ENCODE measurements at places on chromosomes 13 and 19. TPM values are rescaled to one million over a fixed set of nuclear protein-coding genes. Genes with fewer than 3 reads are reported as not detected.
A peak's percentile ranks its signal among the peaks of the same experiment; 100 is the strongest.

The COL5A3 gene
- 1.6 TPM for polyA plus RNA-seq

The RGS9BP gene
- 0.07 TPM for polyA plus RNA-seq

The ZNF677 gene
- 24.3 TPM for polyA plus RNA-seq

GRCh38 chr19:55346725-55347441 is 7.2 kb downstream of the KMT5C start:
- DNase-seq: no peak

DNA sequence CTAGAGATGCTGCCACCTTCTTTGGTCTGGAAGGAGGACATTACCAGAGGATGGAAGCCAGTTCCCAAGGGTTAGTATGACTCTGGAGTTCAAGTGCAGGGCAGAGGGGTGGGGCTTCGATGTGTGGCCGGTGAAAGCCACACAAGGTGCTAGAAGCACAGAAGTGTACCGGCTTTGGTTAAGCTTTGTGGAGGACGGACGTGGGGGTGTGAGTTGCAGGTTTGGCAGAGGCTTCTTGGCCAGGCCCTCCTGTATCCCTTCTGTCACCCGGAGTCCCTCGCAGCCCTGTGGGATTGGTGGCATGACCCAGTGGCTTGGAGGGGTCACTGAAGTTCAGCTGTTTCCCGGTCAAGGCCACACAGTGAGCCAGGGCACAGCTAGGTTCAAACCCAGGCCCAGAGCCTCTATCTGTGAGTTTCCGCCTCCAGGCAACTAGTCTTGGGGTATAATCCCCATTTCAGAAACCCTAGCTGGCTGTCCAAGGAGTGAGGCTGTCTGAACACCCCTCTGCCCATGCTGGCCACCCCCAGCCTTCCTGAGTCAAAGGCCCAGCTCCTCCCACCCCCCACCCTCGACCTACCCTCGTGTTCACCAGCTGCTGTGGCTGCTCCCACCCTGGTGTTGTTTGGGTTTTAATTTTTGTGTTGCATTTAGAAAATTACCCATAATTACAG is 4.6 kb upstream of the SSBP4 start:
- no peak for DNase-seq

DNA sequence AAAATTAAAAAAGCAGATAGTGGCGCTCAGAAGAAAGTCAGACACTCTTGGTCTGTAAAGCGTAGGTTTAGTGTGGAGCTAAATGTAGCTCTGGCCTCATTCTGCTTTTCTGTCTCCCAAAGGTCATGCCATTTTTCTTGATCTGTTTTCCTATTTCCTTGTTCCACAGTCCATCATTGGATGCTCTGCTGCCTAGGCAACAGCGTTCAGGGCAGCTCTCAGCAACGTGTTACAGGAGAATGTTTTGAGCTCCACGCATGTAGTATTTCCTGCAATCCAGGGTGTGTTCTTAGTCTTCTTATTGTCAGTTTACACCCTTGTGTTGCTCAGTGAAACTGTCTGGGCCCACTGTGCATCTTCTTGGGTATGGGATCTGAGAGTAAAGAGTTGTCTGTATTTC is 46.0 kb upstream of the PCDH8 start:
- no peak for DNase-seq

DNA sequence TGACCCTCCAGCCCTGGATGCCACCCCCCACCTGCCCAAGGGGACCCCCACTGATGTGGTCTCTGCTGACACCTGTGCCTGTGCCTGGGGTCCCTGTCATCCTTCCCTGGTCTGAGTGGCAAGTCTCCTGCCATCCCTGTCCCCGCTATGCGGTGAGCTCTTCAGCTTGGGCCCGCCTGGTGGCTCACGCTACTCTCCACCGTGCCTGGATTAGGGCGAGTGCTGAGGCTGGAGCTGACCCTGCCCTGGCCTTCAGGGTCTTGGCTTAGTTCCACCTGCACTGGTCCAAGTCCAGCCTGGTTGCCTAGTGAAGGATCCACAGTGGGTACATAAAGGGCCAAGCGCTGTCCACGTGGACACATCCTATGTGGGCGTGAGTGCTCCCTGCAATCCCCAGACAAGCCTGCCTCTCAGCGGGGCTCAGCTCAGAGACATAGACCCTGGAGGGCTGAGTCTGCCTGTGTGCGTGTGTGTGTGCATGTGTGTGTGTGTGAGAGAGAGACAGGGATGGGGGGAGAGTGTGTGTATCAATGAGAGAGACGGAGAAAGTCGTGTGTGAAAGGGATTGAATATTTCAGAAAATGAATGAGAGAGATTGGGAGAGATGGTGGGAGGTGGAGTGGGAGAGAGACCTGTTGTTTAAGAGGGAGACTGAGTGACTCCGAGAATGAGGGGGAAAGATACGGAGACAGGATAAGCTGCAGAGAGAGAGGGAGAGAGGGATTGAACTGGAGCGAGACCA is 22.1 kb downstream of the WTIP start:
- no peak for DNase-seq

DNA sequence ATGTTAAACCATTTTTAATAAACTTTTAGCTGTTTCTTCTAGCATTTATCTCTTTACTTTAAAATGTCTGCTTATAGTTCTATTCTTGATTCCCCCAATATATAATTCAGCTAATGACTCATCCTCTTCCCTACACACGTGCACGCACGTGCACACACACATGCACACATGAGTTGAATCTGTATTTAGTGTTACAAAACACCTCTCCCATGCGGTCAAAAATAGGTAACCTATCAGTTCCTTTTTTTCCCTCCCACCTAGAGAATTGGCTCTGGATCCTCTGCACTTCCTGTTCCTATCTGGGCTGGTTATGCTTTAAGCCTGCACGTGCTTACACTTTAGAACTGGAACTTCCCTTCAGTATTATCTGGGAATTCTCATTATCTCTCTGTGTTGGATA is 144.1 kb downstream of the PAN3 start:
- no peak for DNase-seq

GRCh38 chr13:36888645-36889044 is 31.4 kb downstream of the SMAD9 start:
- no peak for DNase-seq

GRCh38 chr19:45981350-45981749 is 7.7 kb upstream of the NOVA2 start:
- no peak for DNase-seq

DNA sequence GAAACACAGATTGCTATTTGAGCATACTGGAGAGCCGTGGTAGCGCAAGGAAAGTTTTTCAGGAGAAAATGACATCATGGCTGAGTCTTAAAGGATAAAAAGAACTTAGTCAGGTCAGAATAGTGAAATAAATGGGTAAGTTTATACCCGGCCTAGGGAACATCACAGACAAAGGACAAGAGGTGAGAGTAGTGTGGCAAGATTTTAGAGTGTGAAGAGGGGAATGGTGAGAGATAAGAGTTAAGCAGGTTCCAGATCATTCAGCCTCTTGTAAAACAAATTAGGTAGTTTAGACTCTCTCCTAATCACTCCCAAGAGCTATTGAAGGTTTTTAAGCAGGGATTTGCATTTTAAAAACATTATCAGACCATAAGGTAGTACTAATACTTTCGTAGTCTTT is 116.0 kb upstream of the MAB21L1 start:
- DNase-seq: no peak

DNA sequence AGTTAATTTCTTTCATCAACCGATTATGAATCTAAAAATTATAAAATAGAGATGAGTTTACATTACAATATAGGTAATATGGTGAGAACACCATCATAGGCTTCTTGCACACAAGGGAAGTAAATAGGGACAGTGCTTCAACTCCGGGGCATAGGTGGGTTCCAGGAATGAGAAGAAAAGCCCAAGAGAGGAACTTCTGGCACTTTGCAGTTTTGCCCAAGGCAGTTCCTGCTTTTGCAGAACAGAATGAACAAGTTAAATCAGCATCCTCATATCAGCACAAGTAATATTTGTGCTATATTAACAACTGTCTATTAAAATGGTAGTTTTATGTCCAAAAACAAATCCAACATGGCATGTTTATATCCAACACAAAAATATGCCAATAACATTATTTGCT is 60.1 kb downstream of the DACH1 start:
- DNase-seq: no peak

DNA sequence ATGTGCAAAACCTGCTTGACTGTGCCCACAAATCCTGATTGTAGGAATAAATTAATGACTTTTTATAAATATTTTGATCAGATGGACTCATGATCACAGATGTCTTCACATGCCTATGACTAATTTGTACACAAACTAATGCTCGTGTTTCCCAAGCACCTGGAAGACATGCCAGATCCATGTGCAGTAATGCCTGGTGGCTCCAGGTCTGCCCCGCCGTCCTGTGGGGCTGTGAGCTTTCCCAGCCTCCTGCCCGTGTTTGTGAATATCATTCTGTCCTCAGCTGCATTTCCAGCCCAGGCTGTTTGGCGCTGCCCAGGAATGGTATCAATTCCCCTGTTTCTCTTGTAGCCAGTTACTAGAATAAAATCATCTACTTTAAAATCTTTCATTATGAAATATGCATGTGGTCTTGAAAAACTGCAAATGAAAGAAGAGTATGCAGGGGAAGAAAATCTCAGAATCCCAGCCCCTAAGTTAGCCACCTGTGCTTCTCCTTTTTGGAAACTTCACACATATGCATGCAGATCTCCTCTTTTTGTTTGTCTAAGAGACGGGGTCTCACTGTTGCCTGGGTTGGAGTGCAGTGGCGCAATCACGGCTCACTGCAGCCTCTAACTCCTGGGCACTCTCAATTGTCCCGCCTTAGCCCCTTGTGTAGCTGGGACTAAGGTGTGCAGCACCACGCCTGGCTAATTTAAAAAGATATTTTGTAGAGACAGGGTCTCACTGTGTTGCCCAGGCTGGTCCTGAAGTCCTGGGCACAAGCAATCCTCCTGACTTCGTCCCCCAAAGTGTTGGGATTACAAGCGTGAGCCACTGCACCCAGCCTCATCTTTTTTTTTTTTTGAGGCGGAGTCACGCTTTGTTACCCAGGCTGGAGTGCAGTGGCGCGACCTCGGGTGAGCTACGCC is 6.2 kb downstream of the RPL28 start:
- peak; percentile 42 for DNase-seq

- DNase-seq: no peak
These were observed 24.3 kb downstream of the TMTC4 start for GRCh38 chr13:100650326-100650725.

DNA sequence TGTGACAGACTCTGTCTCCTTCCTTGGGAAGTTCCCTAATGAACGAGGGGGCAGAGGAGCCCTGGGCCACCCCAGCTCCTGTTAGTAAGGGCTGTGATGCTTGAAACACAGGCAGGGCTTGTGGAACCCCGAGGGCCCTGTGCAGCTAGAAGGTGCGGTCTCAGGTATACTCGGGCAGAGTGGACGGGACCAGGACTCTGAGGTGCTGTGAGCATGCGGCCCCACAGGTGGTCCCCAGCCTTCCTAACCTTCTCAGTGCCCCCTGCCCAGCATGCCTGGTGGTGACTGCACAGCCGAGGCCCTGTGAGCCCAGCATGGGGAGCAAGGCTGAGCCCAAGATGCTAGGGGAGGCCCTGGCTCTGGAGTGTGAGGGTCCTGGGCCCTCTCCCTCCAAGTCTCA is 4.0 kb upstream of the SIGLEC8 start:
- no peak for DNase-seq

GRCh38 chr13:64684108-64684507 is 2546.0 kb downstream of the PCDH9 start:
- no peak for DNase-seq
